Hippocampal formation (tissue), 2 donors: ENCODE measurements at places on chromosomes 5 and 9.

- DNase-seq, result peak; percentile 26
These were observed 247.4 kb upstream of the RASA1 start for GRCh38 chr5:87020099-87020934.

- DNase-seq, result no peak
These were observed 204.5 kb downstream of the RGS3 start for GRCh38 chr9:113668061-113668460.

- DNase-seq, result no peak
These were observed 24.6 kb downstream of the SECISBP2 start for GRCh38 chr9:89342948-89343347.

- DNase-seq, result no peak
These were observed 39.3 kb upstream of the TNC start for GRCh38 chr9:115157245-115157674.

GRCh38 chr5:177233206-177233605 is 70.3 kb downstream of the RAB24 start:
- no peak for DNase-seq

DNA sequence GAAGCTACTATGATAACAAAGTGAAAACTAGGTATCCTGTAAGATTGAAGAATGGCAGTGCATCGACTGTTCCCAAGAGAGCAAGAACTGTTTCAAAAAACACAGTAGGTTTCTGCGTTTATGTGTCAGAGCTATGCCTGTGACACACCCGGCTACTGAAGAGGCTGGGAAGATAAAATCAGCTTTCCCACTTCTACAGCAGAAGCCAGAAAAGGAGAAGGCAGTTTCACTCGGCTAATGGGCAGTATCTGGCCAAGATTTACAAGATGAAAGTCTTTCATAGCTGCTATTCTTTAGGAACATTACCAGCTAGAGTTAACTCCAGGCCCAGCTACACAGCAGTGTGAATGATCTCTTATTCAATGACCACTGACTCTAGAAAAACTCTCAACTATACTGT is 195.2 kb downstream of the CTNND2 start:
- peak; percentile 4 for DNase-seq

DNA sequence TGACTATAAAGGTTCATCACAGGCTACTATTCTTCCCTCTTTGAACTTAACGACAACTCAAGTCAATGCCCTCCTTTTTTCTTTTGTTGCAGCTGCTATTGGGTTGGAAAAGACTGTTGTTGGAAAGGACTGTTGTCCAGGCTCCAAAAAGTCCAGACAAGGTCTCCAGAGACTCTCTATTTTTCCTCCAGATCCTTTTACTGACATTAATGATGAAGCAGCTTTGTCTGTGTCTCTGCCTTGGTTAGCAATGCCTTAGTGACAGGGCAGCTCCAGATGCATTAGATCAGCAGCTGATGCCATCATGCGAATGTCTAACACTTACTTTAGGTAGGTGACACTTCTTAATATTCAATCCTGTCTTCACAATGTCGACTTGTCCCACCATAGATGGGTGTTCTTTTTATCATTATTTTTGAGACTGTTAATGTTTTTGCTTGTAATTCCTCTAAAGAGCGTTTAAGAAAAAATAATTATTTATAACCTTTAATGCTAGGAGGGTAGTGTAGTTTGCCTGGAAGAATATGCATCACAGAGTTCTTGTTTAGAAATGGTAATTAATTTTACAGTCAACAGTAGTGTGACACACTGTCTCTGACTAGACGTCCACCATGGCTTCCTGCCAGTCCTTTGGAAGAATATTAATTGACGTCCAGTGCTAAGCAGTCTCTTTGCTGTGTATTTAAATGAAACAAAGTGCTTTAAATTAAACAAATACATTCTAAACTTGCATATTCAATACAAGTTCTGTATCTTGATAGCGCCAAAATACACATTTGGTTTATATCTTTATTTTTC is 492.2 kb downstream of the NR2F1-AS1 start:
- DNase-seq, result no peak

DNA sequence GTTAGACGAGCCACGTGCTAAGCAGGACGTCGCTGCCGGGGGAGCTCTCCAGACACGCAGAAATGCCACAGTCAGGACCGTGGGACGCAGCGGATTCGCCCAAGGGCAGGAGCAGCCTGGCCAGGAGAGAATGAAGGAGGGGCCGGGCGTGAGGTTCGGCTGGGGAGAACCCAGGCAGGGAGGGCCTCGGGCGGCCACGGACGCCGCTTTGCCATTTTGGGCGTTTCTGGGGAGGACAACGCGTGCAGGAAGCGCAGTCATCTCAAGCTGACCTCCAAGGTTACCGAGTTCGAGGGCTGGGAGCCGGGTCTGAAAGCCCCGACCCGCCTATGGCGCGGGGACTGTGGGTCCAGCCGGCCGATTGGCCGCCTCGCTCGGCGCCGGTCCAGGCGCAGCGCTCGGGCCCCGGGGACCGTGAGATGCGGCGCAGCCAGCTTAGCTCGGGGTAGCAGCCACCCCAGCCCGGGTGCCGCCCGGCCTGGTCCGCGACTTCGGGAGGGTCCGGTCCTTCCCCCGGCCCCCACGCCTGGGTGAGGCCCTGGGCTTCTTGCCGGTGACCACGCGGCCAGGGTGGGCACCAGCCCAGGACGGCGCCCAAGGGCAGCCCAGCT is 760 bp upstream of the MAN1B1 start:
- no peak for DNase-seq

GRCh38 chr5:178129296-178129695 is 1.5 kb upstream of the RMND5B start:
- DNase-seq, result no peak

DNA sequence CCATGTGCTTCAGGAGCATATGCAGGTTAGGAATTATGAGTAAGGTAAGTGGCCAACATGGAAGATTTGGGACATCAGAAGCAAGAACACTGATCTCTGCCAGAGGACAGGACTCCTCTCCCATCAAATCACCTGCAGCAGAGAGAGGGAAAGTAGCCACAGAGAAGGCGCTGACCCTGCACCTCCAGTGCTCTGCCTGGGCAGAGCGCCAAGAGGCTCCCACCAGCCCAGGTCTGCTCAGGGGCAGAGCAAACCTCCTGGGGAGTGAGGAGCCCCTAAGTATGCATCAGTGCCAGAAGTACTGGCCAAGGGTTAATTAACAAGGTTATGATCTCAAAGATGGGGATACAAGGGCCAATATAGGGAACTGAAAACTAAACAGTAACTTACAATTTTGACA is 545.3 kb upstream of the TRPC7 start:
- DNase-seq, result no peak

GRCh38 chr9:70100362-70100761 is 56.7 kb downstream of the MAMDC2 start:
- no peak for DNase-seq
